ENCODE measurements at places on chromosomes 2 and 18.

DNA sequence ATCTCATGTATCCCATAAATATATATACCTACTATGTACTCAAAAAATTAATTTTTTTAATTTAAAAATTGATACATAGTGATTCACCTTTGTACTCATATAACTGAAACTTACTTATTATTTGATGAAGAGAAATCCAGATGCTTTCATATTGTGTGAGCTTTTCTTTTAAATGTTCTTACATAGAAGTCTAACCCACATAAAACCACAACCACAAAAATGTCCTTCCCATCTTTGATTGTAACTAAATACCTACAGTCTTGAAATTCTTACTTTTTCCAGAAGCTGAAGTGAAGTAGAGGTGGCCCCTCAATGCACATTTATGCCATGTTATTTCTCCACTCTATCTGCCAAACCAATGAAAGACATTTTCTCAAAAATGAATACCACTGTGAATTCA is 117.9 kb upstream of the COL5A2 start:
- DNase-seq = no peak

- DNase-seq = no peak
Observed at GRCh38 chr2:62302631-62303435, 106.9 kb downstream of the B3GNT2 start.

- DNase-seq = no peak
Observed at GRCh38 chr2:42789751-42790150, 2.6 kb downstream of the HAAO start.

GRCh38 chr2:180033993-180034894 is 27.1 kb upstream of the CWC22 start:
- DNase-seq = no peak

DNA sequence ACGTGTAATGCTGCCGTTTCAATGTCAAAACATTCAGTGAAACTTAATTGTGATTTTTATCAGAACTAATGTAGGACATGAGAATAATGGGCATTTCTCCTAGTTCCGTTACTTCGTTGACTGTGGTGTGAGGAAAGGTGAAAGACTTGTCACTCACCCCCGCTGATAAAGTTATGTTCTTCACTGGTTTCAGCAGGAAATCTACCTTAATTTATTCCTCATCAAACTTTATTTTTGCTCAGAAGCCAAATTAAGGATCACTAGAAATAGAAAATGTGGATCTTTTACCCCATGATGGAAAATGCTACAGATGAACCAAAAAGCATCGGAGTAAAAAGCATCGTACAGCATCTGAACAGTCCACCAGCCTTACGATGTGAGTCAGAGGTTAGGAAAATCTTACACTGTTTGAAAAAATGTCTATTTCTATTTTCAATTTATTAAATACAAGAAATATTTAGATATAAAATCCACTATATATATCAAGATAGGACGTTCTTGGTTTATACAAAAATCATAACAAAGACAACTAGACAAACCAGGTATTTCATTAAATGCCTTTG is 1.0 kb upstream of the ROCK1 start:
- no peak for DNase-seq

DNA sequence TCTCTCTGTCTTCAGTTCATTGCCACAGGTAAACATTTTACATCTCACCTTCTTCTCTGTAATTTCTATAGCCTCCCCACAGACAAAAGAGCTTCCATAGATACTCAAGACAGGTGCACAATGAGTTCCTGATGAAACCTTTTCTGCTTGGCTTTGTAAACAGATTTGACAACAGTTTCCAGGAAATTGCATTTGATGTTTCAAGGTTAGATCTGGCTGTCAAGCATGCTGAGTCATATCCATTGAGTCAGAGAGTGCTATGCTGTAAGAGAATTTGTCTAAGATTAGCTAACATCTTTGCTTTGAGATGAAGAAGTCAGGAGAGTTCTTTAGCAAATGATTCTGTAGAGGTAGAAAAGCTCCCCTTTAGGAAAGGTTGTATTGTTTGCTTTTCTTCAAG is 40.6 kb upstream of the MAP2 start:
- no peak for DNase-seq

DNA sequence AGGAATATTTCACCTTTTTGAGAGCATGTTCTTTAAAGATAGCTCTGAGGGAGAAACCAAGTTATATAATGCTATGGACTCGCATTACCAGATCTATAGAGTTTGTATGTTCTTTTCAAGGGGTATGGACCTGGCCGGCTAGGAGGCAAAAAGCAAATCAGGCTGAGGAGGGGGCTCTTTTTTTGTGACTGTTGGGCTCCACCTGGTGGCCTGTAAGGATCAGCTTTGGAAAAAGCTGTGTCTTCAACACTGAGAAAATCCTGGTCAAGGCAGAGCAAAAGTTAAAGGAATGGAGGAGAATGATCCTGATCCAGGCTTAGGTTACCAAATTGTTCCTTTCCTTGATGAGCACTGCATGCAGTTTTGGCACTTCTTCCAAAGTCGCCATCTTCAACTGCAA is 180.5 kb downstream of the DIS3L2 start:
- DNase-seq = peak; percentile 4

All from CD4-positive, alpha-beta memory T cell (primary cell).